Ecto neural progenitor cell (in vitro differentiated cells): ENCODE measurements at places on chromosomes 3 and 15.

DNA sequence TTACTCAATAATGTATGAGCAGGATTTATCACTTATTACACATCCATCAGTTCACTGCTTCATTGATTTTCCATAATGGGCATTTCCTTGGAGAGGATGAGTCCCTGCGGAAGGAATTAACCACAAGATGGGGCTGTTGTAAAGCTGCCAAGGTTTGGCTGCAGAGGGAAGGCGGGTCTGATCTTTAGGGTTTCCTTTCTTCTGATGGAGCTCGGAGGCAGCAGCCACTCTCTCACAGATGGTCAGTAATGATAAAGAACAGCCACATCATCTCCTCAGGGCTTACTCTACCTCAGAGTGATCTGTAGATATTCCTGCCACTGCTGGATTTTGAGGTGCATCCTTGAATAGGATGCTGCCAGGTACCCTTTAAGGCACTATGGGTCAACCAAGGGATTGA, 115.2 kb downstream of the USP13 start:
- DNase-seq: peak; percentile 58

- no peak for DNase-seq
Measured at GRCh38 chr3:43620831-43621655, 768 bp downstream of the ANO10 start.

- DNase-seq: no peak
Measured at GRCh38 chr3:20811631-20812030, 625.6 kb upstream of the SGO1 start.

- no peak for DNase-seq
Measured at GRCh38 chr15:91412138-91412928, 312.3 kb downstream of the SV2B start.

- DNase-seq: no peak
Measured at GRCh38 chr3:151863611-151864010, 9.8 kb upstream of the SUCNR1 start.

- no peak for DNase-seq
Measured at GRCh38 chr3:69671082-69671952, 67.9 kb upstream of the MITF start.

DNA sequence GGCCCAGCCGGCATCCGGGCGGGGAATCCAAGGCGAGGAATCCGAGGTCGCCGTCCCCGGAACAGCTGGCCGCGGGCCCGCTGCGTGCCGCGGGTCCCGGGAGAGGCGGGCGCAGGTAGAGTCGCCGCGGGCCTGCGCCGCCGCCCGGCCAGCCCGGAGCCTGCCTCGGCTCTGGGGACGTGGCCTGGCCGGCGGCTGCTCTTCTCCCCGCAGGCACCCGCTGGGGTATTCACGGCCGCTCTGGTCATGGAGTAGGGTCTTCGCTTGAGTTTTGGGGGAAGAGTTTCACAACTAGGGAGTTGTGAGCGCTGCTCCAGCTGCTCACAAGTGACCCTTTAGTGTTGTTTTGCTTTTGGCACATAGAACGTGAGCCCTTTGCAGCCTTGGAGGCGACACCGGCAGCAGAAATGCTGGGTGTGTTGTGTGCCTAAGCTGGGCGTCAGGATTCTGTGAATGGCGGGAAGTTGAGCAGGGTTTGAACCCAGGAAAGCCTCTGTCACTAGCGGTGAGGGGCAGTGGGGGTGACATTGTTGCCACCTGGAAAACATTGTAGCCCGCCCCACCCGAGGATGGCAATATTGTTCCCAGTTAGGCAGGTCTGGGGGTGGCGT, 4.0 kb downstream of the TRIM71 start:
- no peak for DNase-seq

- no peak for DNase-seq
Measured at GRCh38 chr3:164814106-164814505, 264.2 kb downstream of the SI start.

GRCh38 chr3:100114413-100115030, at the start of gene FILIP1L:
FILIP1L (minus strand) TSS chr3:100114501.
- DNase-seq: no peak

DNA sequence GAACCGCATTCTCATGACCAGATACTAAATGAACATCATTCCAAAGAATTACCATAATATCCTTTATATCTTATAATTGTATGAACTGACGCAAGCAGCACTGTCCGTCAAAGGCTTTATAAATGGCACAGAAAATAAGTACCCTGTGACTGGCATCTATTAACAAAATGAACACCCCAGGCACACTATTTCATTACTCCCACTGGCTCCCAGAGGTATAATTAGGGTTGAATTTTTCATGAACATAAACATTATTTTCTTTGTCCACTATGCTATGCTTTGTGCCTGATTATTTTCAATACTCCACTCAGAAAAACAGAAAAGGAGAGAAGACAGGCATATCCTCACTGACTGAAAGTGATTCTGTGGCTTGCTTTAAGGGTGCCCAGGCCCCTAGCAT, 71.1 kb downstream of the LYZL4 start:
- DNase-seq: no peak

- no peak for DNase-seq
Measured at GRCh38 chr3:134336587-134336986, 37.7 kb downstream of the AMOTL2 start.

DNA sequence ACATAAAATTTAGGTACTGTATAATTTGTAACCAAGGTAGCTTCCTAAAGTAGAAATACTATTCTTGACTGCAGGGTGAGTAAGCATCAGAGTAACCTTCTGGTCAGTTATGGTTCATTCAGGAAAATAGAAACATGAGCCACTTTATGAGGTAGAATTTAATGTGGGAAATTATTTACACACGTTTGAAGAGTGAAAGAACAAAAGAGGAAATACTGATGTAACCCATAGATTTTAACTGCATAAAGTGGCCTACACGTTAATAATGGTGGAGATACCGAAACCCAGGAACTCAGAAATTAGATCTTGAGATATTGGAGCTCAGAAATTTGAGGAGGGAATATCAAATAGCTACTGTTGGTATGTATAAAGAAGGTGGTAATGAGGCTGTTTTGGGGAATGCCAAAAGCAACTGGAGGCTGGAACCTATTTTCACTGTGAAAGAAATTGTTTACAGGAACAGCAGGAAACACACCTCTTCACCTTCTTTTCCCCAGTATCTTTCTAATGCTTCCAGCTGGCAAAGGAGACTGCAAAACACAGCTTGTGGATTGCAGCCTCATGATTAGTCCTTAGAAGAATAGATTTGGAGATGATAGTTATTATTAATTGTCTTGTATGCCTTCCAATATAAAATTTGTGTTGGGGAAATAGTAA, 216.1 kb downstream of the DOCK3 start:
- DNase-seq: no peak

DNA sequence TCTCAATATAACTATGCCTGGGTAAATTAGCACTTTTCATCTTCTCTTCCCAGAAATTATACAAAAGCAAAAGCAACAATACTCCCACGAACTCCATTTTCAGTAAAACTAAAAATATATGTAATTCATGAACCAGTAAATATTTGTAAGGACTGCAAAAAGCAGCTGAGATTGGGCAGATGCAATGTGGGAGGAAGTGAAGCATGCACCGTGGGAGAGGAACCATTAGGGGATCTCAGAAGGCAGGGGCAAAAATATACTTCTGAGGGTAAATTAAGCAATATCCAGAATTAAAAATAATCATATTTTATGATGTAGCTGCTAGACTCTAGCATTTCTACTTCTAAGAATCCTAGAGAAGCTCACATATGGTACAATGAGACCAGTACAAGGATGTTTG, 20.2 kb downstream of the CFAP91 start:
- no peak for DNase-seq

DNA sequence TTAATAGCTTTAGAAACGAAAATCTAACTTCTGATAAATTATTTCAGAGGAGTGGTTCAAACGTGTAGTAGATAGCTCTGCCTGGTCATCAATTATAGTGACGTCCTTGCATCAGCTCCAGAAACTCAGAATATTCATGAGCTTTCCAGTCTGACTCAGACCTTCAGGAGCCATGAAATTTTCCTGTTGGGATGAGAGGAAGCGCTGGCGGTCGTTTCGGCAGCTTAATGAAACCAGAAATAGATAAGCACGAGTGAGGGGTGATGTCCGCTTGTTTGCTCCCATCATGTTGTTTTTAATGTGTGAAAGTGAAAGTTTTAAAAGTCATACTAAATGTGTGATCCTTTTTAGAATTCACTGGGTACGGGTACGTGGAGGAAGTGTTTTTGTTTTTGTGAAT, 141.1 kb downstream of the PGPEP1L start:
- no peak for DNase-seq

DNA sequence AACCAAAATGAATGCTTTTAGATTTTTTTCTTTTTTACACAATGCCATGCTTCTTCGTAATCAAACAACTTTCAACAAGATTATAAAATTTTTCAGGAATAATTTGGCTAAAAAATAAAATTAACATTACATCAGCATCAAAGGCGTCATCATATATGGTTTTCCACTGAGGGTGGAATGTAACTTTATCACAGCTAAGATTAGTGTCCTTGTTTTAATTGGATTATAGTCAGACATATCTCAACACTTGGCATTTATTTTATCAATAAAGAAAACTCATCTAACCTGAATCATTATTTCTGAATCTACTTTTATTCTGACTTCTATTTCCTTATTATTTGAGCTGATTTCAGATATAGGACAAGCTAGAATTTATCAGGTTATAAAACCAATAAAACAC, 1.6 kb downstream of the NRG4 start:
- DNase-seq: no peak

- no peak for DNase-seq
Measured at GRCh38 chr3:13497386-13497785, 17.3 kb downstream of the HDAC11 start.

DNA sequence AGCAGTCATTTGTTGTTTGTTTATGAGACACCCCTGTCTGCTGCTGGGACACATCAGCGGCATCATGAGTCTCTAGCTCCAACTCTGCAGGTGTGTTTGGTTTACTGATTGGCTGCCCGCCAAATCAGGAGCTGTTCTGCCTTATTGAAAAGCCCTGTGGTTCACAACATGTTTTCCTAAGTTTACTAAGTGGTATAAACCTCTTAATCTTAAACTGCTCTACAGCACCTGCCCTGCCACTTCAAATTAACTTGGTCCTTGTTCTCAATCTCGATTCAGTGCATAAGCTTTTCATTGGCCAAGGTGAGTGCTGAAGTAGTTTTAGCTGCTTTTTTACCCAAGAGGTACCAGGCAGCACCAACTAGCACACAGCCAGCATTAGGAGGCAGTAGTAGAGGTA, 77.8 kb upstream of the WDR72 start:
- no peak for DNase-seq

- DNase-seq: no peak
Measured at GRCh38 chr15:25633862-25634261, 195.0 kb upstream of the UBE3A start.

- no peak for DNase-seq
Measured at GRCh38 chr3:181930105-181930504, 218.4 kb downstream of the SOX2 start.
